ENCODE measurements at places on chromosomes 5 and 9. TPM values are rescaled to one million over a fixed set of nuclear protein-coding genes. Genes with fewer than 3 reads are reported as not detected.

Gene C9orf153
- 0.95 TPM for total RNA-seq

Gene ZNF454
- 2.6 TPM for total RNA-seq

- H3K36me3 ChIP-seq, result peaks cover 32% of the 10 kb centered on the region
- DNase-seq, result no peak
- H3K4me1 ChIP-seq, result no peaks in the 10 kb centered on the region
Measured at GRCh38 chr5:109868737-109869136, 179.0 kb downstream of the MAN2A1 start.

Gene ARSB
- total RNA-seq, result 21.6 TPM

Gene PCDHA11
- 0.38 TPM for total RNA-seq

GRCh38 chr5:74310997-74311930 is 329.3 kb downstream of the ENC1 start:
- H3K36me3 ChIP-seq, result no peaks in the 10 kb centered on the region
- no peak overlapping the region for H3K27ac ChIP-seq
- H3K4me1 ChIP-seq, result peaks cover 5% of the 10 kb centered on the region
- DNase-seq, result no peak
- no peaks in the 10 kb centered on the region for H3K27me3 ChIP-seq
- no peak overlapping the region for H3K4me3 ChIP-seq

DNA sequence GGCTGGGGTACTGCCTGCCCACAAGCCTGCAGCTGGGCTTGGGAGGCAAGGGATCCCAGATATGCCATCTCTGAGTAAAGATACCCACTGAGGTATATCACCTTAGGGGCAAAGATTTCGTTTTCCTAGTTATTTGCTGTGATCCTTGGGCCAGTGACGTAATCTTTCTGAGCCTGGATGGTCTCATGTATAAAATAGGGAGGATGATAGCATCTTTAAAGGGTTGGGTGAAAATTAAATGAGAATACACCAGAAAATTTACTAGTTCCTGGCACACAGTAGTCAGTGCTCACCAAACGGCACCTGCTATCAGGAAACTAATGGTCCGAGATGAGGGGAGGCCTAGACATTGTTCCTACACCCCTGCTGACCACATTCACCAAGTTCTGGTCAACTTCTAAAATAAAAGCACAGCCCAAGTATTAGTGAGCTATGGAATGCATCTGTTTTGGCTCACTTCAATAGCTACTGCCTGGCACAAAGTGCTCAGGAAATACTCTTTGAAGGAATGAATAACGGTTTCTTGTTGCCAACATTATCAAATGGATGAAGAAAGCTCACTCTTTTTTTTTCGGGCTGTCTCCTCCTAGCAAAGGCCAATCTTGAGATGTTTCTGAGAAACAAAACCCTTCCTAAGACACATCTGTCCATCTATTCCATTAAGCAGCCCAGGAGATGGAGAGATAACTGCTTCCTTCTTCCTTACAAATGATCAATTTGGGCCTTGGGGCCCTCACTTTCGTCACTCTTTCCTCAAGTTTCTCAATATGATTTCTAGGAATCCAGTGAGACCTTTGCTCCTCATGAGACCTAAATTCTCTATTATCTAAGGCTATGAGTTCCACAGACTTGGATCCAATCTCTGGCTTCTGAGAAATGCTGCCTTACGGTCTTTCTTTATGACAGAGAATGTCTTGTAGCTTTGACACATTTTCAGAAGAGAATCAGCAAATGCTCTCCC is 98.2 kb downstream of the DPYSL3 start:
- no peaks in the 10 kb centered on the region for H3K27me3 ChIP-seq
- no peak overlapping the region for H3K4me3 ChIP-seq
- peaks cover 21% of the 10 kb centered on the region for H3K36me3 ChIP-seq
- peaks cover 22% of the 10 kb centered on the region for H3K4me1 ChIP-seq
- no peak for DNase-seq
- H3K27ac ChIP-seq, result no peak overlapping the region

DNA sequence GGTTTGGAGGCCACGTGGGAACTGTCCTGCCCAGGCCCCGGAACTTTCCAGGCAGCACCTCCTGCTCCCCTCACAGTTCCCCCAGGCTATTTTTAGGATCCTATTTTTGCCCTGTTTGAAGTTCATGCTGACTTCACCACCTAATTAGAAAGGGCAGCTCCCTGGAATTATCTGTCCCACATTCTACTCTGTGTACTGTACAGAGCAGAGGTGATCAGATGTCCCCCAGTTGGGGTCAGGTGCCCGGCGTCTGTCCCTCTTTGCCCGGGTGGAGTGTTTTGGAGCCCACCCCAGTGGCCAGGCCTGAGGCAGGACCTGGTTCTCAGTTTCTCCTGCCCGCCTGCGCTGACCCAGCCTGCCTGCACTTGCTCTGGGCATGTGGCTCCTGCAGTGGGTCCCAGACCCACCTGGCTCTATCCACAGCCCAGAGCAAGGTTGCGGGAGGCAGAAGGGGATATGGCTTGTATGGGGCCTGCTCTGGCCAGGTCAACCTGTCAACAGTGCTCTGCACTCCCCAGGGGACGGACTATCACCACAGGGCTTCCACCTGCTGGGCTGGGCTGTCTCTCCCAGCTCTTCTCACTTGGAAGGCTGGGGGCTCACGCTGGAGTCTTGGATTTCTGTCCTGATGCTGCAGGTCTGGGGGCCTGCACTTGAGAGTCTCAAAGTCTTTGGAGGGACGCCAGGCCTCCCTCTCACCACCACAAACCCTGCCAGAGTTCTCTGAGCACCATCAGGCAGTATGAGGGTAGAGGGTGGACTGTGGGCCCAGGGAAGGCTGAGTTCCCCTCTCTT is 268.3 kb downstream of the GADD45G start:
- DNase-seq, result peak; percentile 38
- H3K27me3 ChIP-seq, result no peaks in the 10 kb centered on the region
- H3K36me3 ChIP-seq, result no peaks in the 10 kb centered on the region
- H3K4me3 ChIP-seq, result no peak overlapping the region
- peaks cover 24% of the 10 kb centered on the region for H3K4me1 ChIP-seq

- H3K27ac ChIP-seq, result no peak overlapping the region
- no peaks in the 10 kb centered on the region for H3K27me3 ChIP-seq
- no peaks in the 10 kb centered on the region for H3K4me1 ChIP-seq
- no peak for DNase-seq
- H3K4me3 ChIP-seq, result no peak overlapping the region
Measured at GRCh38 chr5:153404747-153405146, 85.7 kb upstream of the GRIA1 start.

Measured in lower lobe of right lung (tissue), 2 donors.